AG04450 (cell line): ENCODE measurements at places on chromosomes 2 and 18. TPM values are rescaled to one million over a fixed set of nuclear protein-coding genes. Genes with fewer than 3 reads are reported as not detected.

RGPD8 gene
- 1.5 and 2.6 TPM in 2 replicates for polyA plus RNA-seq

GRCh38 chr2:180258579-180258978, 251.5 kb upstream of the CWC22 start:
- no peak for DNase-seq

RPRM gene
- polyA plus RNA-seq = not detected in 2 replicates

DNA sequence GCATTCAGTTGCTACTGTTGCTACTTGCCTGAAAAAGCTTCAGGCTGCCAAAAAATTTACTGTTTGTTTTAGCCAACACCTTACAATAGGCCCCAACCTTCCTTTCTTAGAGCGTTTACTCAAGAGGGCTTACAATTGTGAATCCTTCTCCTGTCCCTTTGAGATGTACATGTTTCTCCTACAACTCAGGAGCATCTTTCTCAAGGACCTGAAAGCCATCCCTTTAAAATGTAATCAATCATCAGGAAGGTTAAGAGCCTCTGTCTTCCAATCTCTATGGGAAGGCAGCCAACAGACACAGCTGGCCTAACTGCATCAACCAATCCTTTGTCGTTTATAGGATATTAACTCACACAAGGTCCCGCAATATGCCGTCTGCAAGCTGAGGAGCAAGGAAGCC, 3.4 kb upstream of the IER3IP1 start:
- DNase-seq = no peak

DNA sequence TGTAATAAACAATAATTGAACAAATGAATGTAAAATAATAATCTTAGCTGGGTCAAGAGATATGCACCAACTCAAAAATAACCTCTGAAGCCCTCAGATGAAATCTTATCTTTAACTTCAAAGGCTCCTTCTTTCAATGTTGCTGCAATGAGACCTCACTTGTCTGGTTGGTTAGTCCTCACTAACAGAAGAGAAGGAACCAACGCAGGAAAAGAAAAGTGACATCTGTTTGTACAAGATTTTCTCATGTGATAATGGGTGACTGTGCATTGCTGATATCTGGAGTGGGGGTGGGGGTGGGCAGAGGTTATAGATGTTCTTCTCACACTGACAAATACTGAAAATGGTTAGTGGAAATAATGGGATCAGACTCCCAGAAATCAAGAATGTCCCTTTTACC, 2.6 kb downstream of the SCN7A start:
- no peak for DNase-seq

DNA sequence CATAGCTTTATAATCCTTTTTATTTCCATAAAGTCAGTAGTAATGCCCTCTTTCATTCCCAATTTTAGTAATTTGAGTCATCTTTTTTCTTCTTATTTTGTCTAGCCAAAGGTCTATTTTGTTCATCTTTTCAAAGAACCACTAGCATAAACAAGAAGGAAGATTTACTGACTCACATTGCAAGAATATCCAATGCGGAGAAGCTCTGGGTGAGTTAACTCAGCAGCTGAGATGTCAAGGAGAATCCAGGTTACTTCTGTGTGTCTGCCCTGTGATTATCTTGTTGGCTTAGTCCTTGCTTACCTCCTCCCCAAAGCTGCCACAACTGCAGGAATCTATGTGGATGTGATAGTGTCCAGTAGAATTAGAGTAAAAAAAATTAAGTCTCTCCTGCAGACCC, 311.4 kb upstream of the NCKAP5 start:
- peak; percentile 21 for DNase-seq

GRCh38 chr2:119366161-119366648, 429 bp downstream of the C2orf76 start:
- DNase-seq = no peak

RAD51AP2 gene
- not detected in 2 replicates for polyA plus RNA-seq

TSPYL6 gene
- not detected in 2 replicates for polyA plus RNA-seq

CRYGC gene
- polyA plus RNA-seq = not detected in 2 replicates

DNA sequence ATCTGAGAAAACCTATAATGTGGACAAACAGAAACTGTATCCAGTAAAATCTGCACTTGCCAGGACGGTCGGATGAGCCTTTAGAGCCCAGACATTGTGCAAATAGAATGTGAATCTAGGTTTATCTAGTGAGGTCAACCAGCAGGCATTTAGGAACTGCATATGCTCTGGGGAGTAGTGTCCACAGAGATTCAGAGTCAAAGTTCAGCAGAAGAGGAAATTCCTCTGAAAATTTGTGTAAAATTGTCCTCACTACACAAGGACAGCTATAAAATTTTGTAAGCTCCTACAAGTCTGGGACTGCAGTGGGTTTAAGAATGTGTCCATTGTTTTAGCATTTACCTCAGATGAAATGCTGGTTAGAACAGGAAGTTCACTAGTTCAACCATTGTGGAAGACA, 9.8 kb upstream of the NDUFV2 start:
- DNase-seq = no peak

GRCh38 chr18:59159986-59160385, 20.3 kb downstream of the SEC11C start:
- no peak for DNase-seq

SPEG gene
- polyA plus RNA-seq = 28.0 and 32.8 TPM in 2 replicates

DNA sequence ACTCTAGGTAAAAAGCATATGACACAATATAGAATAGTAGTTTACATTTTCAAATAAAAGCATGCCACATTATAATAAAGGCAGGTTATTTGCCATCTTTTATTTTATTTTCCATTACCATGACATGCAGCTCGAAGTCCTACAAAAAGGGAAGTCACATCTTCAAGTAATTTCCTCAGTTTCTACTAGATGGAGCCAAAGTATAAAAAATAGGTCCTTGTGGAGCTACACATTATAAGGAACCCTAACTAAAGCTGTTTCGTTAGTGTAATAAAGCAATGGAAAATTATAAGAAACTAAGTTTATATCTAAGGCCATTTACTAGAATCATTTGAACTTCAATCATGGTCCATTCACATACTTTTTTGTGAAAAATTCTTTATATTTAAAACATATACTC, 674.5 kb downstream of the KCNJ3 start:
- DNase-seq = no peak

GRCh38 chr18:62881509-62882016, 166.2 kb downstream of the PHLPP1 start:
- peak; percentile 72 for DNase-seq

- DNase-seq = no peak
Observed at GRCh38 chr18:32473325-32473724, 2.6 kb upstream of the GAREM1 start.
